ENCODE measurements at places on chromosomes 4 and X.

- no peak for DNase-seq
Observed at GRCh38 chr4:22614114-22614513, 78.6 kb upstream of the GBA3 start.

DNA sequence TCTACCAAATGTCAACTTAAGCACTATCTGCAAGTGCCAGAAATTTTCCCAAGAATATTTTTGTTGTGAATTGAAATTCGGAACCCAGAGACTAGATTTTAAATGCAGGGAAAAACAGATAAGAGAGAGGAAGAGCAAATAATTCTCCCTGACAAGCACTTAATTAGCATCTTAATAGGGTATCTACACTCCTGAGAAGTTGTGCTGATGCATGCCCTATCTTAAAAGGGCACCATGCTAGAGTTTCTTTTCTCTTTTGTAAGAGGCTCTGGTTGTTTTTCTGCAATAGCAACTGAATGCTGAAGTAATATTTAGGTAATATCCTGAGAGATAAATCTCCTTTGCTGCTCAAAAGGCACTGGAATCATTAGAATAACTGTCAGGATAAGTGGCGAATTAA, 139.9 kb upstream of the UGT8 start:
- DNase-seq = no peak

- no peak for DNase-seq
Observed at GRCh38 chr4:94486372-94486801, 34.6 kb downstream of the PDLIM5 start.

DNA sequence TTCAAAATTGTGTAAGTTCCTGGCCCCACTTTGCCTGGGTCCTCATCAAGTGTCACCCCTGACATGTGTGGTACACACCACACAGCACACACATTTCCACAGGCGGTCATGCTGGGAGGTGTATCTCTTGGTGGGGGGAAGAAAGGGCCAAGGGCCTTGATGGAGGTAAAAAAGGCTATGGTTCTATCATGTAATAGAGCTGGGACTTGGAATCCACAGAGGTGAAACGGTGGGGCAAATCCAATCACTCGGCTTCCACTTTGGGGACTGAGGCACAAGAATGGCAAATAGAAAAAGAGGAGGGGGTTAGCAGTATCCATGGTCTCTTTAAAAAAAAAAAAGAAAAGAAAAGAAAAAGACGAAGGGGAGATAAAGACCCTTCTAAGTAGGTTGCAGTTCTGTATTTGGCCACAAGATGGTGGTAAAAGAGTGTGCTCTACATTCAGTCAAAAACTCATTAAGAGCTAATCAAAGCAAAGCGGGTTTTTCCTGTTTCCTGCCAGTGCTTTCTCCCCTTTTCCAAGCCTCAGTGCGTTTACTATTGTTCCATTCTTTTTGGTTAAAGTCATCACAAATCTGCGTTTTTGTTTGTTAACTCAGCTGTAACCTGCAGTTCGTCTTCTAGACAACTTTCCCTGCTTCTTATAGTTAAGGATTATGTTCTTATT, 37.0 kb upstream of the ATP6AP2 start:
- no peak for DNase-seq

GRCh38 chr4:152236519-152237056, 299.3 kb downstream of the FBXW7 start:
- no peak for DNase-seq

DNA sequence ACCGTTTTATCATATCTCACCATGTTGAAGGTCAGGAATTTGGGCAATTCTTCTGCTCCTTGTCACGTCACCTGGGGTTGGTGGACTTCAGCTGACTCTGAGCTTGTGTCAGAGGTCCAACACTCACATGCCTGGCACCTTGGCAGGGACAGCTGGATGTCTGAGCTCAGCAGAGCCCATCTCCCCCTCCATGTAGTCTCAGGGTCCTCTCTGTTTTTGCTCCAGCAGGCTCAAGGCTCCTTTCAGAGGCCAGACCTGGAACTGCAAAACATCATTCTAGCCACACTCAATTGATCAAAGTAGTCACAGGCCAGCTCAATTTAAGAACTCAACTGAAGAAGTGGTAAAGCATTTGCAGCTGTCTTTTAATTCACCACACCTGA, 45.4 kb downstream of the EDNRA start:
- DNase-seq = no peak

DNA sequence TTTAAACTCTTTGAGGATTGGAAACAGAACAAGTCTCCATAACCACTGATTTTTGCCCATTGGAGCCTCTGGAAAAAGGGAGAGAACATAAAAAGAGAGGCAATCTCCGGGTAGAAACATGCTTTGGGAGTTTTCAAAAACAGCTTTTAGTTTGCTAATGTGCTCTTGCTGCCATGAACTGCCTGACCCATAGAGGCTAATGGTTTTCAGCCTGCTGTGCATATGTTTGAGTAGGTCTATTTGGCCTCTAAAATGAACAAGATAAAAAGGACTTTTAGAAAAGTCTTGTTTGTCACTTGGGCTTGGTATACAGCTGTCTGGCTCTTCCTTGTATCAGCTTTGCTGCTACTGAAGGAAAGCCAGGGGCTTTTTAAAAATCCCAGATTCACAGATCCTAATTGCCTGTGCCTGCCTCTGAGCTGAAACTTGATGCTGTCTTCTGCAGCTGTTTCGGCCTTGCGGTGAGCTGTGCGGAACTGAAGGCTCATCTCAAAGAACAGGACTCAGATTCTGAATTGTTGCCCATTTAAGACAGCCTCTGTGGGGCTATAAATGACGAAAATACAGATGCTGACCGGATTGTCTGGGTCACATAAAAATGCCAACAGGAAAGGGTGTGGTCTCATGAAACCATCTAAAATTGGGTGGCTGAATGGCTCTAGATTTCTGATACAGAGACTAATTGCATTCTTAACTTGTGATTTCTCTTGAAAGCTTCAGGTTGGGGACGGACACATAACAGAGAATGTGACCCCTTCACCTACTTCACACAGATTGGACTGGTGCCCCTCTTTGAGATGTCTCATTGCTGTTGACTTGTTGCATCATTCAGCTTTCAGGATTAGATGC, 18.4 kb upstream of the ZNF41 start:
- no peak for DNase-seq

GRCh38 chr4:37540486-37540885, 145.7 kb downstream of the RELL1 start:
- no peak for DNase-seq

DNA sequence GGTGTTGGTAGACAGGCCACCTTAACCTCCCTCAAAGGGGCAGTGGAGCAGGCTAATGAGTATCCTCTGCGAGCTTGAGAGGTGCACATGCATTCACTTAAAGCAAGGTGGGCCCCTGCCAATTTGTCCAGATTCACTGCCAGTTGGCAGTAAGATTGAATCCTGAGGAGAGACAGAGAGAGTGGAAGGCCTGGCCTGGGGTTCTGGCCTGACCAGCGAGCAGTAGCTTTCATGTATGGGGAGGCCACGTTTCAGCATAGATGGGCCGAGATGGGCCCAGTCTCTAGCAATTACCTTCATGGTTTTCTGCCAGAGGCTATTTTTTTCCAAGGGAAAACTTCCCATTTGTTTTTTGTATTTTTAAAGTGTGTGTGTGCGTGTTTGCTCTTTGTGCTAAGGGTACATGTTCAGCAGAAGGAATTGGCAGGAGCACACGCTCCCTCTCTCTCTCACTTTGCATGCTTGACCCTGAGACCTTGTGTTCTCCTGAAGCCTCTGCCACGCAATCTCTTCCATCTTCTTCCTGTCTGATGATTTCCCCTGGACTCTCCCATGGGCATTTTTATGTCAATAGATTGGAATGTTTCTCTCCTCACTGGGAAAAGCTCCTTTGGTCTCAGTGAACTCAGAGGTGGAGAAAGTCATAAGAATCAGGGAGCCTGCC, 215.8 kb upstream of the SFRP2 start:
- DNase-seq = no peak

Measured in head of caudate nucleus (tissue), 42 donors.